Psoas muscle (tissue), 8 donors: ENCODE measurements at places on chromosomes 6 and 20. TPM values are rescaled to one million over a fixed set of nuclear protein-coding genes. Genes with fewer than 3 reads are reported as not detected.
A peak's percentile ranks its signal among the peaks of the same experiment; 100 is the strongest.

DNA sequence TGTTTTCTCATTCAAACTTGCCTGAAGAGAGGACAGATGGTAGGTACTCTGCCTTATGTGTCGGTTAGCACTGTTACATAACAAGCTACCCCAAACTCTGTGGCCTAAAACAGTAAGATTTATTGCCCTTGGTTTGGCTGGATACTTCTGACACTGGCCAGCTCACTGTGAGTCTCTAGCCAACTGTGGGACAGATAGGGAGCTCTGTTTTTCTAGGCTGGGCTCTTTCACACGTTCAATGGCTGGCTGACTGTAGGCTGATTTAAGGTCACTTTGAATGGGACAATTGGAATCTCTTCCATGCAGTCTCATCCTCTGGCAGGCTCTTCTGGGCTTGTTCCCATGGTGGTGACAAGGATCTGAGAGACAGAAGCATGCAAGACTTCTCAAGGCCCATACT is 39.4 kb upstream of the JAG1 start:
- DNase-seq, result no peak

GRCh38 chr20:54212226-54212625 is 4.3 kb downstream of the PFDN4 start:
- no peak for DNase-seq

DNA sequence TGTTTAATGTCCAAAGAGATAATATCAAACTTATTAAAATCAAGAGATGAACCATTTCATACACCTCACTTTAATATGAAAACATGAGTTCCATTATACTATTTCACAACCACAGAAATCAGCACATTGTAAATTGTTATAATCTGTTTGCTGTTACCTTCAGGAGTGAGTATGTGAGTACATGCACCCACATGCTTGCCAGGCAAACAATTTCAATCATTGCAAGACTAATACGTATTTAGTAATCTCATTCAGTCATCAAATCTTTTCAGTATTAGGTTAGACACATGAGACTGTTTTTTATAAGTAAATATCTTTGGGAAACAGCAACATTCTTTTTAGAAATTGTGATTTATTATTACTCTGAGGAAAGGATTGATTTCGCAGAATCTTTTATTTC is 9.3 kb upstream of the EPM2A start:
- no peak for DNase-seq

Gene GPR63
- total RNA-seq, result 0.05 TPM

DNA sequence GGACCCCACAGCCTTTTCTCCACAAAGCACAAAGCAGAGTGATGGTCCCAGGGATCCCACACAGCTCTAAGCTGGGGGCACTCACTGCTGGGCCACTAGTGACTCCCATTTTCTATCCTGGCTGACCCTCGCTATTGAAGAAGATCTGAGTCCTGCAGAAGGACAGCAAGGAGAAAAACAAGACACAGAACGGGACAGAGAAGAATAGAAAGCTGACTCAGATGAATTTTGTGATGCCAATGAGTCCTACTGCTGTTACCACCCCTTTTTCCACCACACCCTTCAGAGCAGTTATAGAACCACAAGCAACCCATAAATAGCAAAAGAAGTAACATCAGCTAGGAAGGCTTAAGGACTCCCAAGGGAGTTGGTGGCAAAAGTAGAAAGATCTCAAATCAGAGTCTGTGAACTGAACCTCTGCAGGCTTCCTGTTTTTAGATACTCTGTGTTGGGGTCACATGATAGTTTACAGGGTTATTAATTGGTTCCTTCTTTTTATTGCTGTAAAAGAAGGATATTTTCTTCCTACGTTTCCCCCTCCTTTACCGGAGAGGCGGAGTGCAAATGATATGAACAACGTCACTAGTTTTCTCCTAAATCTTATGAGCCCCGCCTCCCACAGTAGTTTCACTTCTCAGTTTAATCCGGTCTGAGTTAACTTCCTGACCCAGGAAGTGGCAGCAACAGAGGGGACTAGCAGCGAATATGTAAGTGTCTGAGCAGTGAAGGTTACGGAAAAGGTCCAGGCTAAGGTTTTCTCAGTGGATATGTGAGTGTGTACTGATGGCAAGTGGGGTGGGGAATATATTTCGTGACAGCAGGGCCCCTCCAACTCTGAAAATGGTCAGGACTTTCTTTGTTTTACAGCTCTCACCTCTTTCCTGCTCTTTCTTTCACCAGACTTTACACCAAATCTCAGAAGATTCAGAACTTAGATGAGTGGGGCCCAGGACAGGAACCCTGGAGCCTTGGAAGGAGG is at the start of gene TRIM38:
TSS of gene TRIM38 (plus strand) at position 654 of the 979 bp plus-strand sequence. CDS start 3,721 bp downstream, outside the sequence.
- DNase-seq, result peak; percentile 27

GRCh38 chr6:34059136-34059731 is 86.7 kb downstream of the GRM4 start:
- DNase-seq, result no peak

DNA sequence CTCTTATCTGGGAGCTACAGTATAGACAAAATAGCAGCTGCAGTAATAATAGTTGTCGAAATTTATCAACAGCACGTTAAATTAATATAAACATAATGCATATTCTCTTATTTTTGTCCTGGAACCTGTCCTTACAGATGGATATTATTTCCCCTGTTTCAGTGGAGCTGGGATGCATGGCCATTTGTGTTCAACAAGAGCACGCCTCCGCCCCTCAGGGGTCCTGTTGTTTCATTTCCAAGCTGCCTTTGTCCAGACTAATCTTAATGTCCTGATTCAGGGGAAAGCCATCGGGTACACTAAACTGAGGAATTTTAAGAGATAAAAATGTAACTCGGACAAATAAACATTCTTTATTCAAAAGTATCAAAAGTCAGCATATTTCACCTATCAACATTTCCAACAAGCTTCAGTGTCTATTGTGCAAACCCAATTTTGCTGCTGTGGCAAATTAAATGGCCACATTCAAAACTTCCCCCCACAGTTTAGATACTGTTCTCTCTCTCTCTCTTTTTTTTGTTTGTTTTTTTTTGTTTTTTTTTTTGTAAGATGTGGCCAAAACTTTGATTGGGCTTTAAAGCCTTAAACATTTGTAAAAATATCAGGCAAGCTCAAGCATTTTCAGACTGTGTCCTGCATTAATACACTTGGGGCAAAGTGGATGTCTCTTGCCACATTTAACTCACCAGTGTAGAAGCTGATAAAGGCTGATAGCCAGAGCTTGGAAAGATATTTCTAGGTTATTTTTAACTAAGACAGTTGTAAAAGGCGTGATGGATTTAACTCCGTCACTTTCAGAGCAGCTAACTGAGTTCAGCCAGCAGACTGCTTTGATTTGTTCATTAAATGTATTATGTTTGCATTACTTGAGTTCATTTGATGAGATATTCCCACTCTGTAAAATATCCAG is 112.5 kb upstream of the QKI start:
- DNase-seq, result no peak

Gene MUCL3
- total RNA-seq, result not detected

DNA sequence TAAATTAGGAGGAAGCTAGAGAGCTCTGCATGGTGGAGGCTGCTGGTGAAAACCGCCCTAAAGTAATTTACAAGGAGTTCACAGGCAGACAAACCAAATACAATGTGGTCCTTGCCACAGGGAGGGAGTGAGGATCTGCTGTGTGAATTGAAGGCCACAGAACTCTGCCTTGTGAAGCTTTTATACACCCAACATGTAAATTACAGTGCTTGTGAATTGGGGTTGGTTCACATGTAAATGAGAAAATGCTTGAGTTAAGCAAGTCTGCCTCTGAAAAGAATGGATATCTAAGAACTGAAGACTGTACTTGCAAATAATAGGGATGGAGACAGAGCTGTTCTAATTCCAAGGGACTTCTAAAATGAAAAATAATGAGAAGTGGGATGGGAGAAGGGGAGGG is 194.2 kb downstream of the SLC35F1 start:
- no peak for DNase-seq

- DNase-seq, result no peak
Measured at GRCh38 chr20:7627734-7628663, 312.3 kb downstream of the HAO1 start.

Gene MAN1A1
- total RNA-seq, result 14.6 TPM

DNA sequence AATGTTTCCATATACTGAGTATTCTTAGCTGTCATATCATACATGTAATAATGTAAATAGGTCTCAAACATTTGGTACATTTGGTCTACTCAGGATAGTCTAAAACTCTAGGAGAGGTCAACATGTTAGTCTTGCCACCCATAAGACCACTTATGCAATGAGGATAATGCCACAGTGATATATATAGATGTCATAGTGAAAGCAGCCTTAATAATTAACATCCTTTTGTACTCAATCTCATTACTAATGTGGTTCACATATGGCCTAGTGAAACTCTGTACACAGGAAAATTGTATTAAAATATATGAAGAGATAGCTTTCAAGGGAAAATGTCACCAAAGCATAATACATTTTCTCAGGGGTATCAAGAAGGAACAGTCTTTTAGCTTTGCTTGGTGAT is 577.9 kb downstream of the TFAP2B start:
- DNase-seq, result no peak
